ENCODE measurements at places on chromosomes 13 and 19. TPM values are rescaled to one million over a fixed set of nuclear protein-coding genes. Genes with fewer than 3 reads are reported as not detected.

DNA sequence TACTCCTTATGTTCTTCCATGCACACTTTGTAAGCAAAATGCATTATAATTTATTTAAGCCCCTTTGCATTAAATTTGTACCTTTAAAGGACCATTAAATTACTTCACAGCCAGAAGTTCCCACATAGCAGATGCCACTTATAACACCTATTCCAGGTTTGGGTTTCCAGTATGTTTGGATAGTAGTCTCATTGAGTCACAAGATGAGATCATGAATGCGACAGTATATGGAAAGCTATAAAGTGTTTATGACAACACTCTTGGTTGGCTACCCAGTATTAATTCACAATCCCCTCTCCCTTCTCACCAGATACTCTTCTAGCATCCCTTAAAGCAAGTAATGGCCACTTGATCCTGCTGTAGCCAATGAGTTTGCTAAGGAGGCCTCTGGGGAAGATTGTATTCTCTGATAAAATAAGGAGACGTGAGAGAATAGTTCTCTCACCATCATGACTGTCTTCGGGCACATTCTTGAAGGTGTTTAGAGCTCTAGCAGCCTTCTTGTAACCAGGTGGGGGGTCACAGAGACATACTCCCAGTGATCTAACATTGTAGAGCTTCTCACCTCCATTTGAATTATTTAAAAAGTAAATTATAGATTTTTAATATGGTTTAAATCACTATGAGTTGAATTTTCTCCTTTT, 2.8 kb upstream of the LHFPL6 start:
- H3K27ac ChIP-seq, result no peak overlapping the region
- H3K4me3 ChIP-seq, result no peak overlapping the region
- no peak for DNase-seq
- H3K4me1 ChIP-seq, result no peaks in the 10 kb centered on the region
- peaks cover 37% of the 10 kb centered on the region for H3K27me3 ChIP-seq
- H3K36me3 ChIP-seq, result no peaks in the 10 kb centered on the region

- H3K36me3 ChIP-seq, result no peaks in the 10 kb centered on the region
- peaks cover 21% of the 10 kb centered on the region for H3K27me3 ChIP-seq
- H3K4me1 ChIP-seq, result no peaks in the 10 kb centered on the region
- no peak overlapping the region for H3K4me3 ChIP-seq
- DNase-seq, result no peak
Observed at GRCh38 chr19:1698636-1699035, 46.2 kb upstream of the TCF3 start.

DNA sequence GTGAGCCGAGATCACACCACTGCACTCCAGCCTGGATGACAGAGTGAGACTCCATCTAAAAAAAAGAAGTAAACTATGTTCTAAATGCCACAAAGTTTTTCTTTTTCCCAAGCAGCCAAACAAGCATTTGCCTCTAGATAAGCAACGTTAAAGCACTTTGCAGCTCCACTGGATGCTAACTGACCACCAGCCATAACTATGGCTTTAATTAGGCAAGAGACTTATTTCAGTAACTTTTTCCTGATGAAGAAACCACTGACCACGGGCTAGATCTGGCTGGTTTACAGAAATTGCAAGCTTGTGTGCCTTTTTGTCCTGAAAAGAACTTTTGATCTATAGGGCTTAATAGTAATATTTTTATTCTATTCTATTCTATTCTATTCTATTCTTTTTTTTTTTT, 22.1 kb downstream of the CD70 start:
- H3K4me1 ChIP-seq, result no peaks in the 10 kb centered on the region
- H3K4me3 ChIP-seq, result no peak overlapping the region
- H3K27ac ChIP-seq, result no peak overlapping the region
- H3K27me3 ChIP-seq, result no peaks in the 10 kb centered on the region
- no peaks in the 10 kb centered on the region for H3K36me3 ChIP-seq

- no peaks in the 10 kb centered on the region for H3K27me3 ChIP-seq
- no peaks in the 10 kb centered on the region for H3K4me1 ChIP-seq
- H3K27ac ChIP-seq, result no peak overlapping the region
- no peak overlapping the region for H3K4me3 ChIP-seq
- DNase-seq, result no peak
Observed at GRCh38 chr13:99281811-99282263, 23.7 kb upstream of the GPR18 start.

NKPD1 gene
- 0.05 TPM for total RNA-seq

F10 gene
- total RNA-seq, result 16.5 TPM

- DNase-seq, result no peak
- H3K4me1 ChIP-seq, result no peaks in the 10 kb centered on the region
- no peak overlapping the region for H3K4me3 ChIP-seq
- H3K27ac ChIP-seq, result no peak overlapping the region
- no peaks in the 10 kb centered on the region for H3K27me3 ChIP-seq
Observed at GRCh38 chr13:89136678-89137077, 1465.5 kb downstream of the SLITRK5 start.

CD22 gene
- not detected for total RNA-seq

DNA sequence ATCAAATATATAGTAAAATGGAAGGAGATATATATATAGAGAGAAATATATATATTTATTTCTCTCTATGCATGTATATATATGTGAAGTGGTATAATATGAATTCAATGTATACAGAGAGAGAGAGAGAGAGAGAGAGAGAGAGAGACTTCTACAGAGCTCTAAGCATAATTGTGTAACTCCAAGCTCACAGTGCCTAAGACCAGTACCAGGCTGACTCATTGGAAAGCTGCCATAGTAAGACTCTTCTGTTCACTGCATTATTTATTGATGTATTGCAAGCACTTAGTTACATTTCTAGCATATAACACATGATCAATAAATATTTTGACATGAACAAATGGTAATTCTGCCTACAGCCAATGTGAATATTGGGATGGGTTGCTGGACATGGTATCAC, 1734.7 kb downstream of the SLITRK1 start:
- H3K27me3 ChIP-seq, result no peaks in the 10 kb centered on the region
- no peak overlapping the region for H3K27ac ChIP-seq
- H3K36me3 ChIP-seq, result no peaks in the 10 kb centered on the region

IL17D gene
- 0.93 TPM for total RNA-seq

PRSS57 gene
- total RNA-seq, result not detected

GRCh38 chr19:15340086-15340485, 7.7 kb upstream of the BRD4 start:
- H3K36me3 ChIP-seq, result peaks cover 19% of the 10 kb centered on the region
- no peaks in the 10 kb centered on the region for H3K27me3 ChIP-seq
- H3K27ac ChIP-seq, result no peak overlapping the region
- H3K4me3 ChIP-seq, result no peak overlapping the region

GRCh38 chr19:29031216-29031615, 181.7 kb downstream of the UQCRFS1 start:
- no peaks in the 10 kb centered on the region for H3K36me3 ChIP-seq
- no peak for DNase-seq
- H3K4me3 ChIP-seq, result peak overlapping the region; percentile 32

CAPS gene
- 5.1 TPM for total RNA-seq

- DNase-seq, result no peak
- no peak overlapping the region for H3K4me3 ChIP-seq
Observed at GRCh38 chr13:60838581-60838980, 441.6 kb downstream of the TDRD3 start.

- H3K4me1 ChIP-seq, result no peaks in the 10 kb centered on the region
- H3K36me3 ChIP-seq, result peaks cover 90% of the 10 kb centered on the region
- H3K27ac ChIP-seq, result no peak overlapping the region
- no peak for DNase-seq
- no peaks in the 10 kb centered on the region for H3K27me3 ChIP-seq
- H3K4me3 ChIP-seq, result no peak overlapping the region
Observed at GRCh38 chr19:54147676-54148075, 10.1 kb downstream of the CNOT3 start.

USHBP1 gene
- total RNA-seq, result 3.8 TPM

GRCh38 chr13:74218291-74218690, 84.1 kb upstream of the KLF12 start:
- no peak for DNase-seq
- no peaks in the 10 kb centered on the region for H3K27me3 ChIP-seq
- no peaks in the 10 kb centered on the region for H3K4me1 ChIP-seq
- no peak overlapping the region for H3K4me3 ChIP-seq

DNA sequence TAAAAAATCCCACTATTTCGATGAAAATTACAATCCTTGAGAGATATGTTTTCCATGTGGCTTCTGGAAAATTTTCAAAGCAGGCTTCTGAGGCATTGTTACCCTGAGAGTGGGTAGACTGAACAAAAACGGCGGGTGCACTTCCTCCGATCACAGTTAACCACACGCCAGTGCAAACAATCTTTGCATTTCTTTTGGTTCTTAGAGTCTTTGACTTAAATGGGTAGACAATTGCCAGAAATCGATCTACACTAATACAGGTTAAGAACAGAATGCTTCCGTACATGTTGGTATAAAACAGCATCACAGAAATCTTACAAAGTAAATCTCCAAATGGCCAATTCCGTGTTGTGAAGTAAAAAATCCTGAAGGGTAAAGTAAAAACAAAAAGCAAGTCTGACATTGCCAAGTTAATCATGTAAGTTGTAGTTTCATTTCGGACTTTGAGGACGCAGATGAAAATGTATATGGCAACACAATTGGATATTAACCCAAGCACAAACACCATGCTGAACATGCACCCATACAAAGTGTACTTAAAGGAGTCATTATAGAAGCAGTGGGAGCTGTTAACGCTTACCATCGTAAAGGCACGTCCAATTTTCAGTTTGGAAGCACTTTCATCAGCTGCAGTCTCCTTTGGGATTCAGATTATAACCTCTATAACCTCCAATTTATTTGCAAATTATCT, 927 bp downstream of the LPAR6 start:
- no peaks in the 10 kb centered on the region for H3K36me3 ChIP-seq
- peaks cover 2% of the 10 kb centered on the region for H3K4me1 ChIP-seq
- peak overlapping the region; percentile 90 for H3K4me3 ChIP-seq
- H3K27ac ChIP-seq, result peak overlapping the region; percentile 34

EPSTI1 gene
- total RNA-seq, result 33.8 TPM

DNA sequence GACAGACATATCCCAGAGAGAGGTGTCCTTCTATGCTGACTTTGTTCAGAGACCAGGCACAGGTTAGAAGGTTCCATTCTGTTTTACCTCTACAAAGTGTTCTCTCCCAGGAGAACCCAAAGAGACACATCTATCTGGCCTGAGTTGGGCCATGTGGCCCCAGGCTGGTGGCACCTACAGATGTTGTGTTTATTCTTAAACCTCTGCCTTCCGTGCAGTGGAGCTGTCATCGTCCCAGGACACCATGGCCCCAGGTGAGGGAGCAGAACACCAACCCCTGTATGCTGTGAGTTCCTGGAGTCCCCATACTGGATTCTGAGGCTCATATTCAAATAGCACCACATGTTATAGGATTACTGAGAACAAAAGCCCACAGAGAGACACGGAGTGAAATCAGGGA, 3.9 kb downstream of the KIR3DL3 start:
- DNase-seq, result no peak
- H3K27me3 ChIP-seq, result no peaks in the 10 kb centered on the region
- no peaks in the 10 kb centered on the region for H3K36me3 ChIP-seq
- no peaks in the 10 kb centered on the region for H3K4me1 ChIP-seq
- no peak overlapping the region for H3K27ac ChIP-seq
- H3K4me3 ChIP-seq, result no peak overlapping the region

GRCh38 chr19:43983912-43984686, at the start of gene ZNF155:
TSS of gene ZNF155 (plus strand) at chr19:43984188. CDS start at chr19:43988544, 4,356 bp downstream.
- peak; percentile 96 for DNase-seq
- H3K36me3 ChIP-seq, result peaks cover 11% of the 10 kb centered on the region
- H3K27ac ChIP-seq, result no peak within 1 kb of the TSS
- peak within 1 kb of the TSS; percentile 93 for H3K4me3 ChIP-seq
- no peaks in the 10 kb centered on the region for H3K4me1 ChIP-seq
- no peaks in the 10 kb centered on the region for H3K27me3 ChIP-seq

DNA sequence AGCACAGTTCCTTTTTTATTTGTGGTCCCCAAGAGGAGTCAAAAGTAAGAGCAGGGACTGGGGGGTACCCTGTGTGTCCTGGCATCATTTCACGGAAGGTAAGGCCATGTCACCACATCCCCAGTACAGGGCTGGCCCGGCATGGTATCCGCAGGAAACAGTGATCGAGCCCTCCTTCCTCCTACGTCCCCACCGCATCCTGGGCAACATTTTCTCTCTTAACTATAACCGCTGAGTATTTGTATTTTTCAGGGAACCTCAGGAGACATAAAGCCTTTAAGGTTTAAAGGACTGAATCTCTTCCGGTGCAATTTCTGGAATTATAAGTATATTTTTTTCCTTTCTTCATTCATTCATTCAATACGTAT, 13.6 kb upstream of the LATS2 start:
- no peaks in the 10 kb centered on the region for H3K36me3 ChIP-seq
- peak overlapping the region; percentile 71 for H3K4me3 ChIP-seq
- peaks cover 5% of the 10 kb centered on the region for H3K27me3 ChIP-seq
- H3K4me1 ChIP-seq, result peaks cover 4% of the 10 kb centered on the region
- H3K27ac ChIP-seq, result peak overlapping the region; percentile 57

DNA sequence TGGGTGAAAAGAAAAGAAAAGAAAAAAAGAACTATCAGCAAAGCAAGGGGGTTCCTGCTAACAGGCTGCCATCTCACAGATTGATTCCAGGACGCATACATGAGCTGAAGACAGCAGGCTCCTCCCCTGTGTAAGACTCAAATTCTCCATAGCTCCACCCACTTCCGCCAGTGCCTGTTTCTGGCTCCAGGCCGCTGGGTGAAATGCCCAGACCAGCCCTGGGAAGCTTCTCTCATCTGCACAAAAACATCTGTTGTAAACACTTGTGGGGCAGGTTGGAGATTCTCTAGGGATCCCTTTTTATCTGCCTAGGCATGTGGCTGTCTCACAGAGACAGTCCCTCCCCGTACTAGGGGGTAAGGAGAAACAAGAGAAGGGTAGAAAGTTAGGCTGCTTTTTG, 1054.4 kb upstream of the SPRY2 start:
- H3K27me3 ChIP-seq, result no peaks in the 10 kb centered on the region
- H3K27ac ChIP-seq, result no peak overlapping the region
- H3K4me1 ChIP-seq, result peaks cover 7% of the 10 kb centered on the region
- H3K36me3 ChIP-seq, result no peaks in the 10 kb centered on the region

- peak; percentile 73 for DNase-seq
- H3K36me3 ChIP-seq, result peaks cover 4% of the 10 kb centered on the region
- H3K27ac ChIP-seq, result no peak overlapping the region
- no peak overlapping the region for H3K4me3 ChIP-seq
- no peaks in the 10 kb centered on the region for H3K27me3 ChIP-seq
Observed at GRCh38 chr13:97631158-97631557, 197.2 kb downstream of the RAP2A start.

- H3K36me3 ChIP-seq, result peaks cover 17% of the 10 kb centered on the region
- no peaks in the 10 kb centered on the region for H3K27me3 ChIP-seq
- no peak overlapping the region for H3K27ac ChIP-seq
- H3K4me1 ChIP-seq, result no peaks in the 10 kb centered on the region
Observed at GRCh38 chr19:12090807-12091206, 26.3 kb downstream of the ZNF844 start.

LGALS14 gene
- total RNA-seq, result 0.77 TPM

DNA sequence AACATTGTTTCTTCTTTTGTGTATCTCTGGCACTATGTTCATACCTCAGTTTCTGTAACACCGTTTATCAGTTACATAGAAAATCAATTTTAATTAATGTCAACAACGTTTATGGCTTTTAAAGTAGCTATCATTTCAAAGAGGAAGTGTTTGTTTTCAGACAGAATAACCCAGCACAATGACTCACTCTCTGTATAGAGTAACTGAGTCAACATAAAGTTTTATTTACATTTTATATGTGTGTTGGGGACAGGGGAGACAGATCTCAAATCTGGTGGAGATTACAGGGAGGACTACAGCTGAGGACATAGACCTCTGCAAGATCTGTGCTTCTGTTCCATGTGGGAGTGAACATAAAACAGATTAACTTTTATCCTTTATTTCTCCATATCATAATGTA, 2590.1 kb downstream of the PCDH9 start:
- DNase-seq, result no peak
- no peaks in the 10 kb centered on the region for H3K27me3 ChIP-seq
- H3K36me3 ChIP-seq, result no peaks in the 10 kb centered on the region
- H3K27ac ChIP-seq, result no peak overlapping the region

GRCh38 chr13:108830916-108831315, 201.5 kb downstream of the MYO16 start:
- no peak overlapping the region for H3K4me3 ChIP-seq
- H3K27ac ChIP-seq, result no peak overlapping the region
- H3K27me3 ChIP-seq, result no peaks in the 10 kb centered on the region
- no peaks in the 10 kb centered on the region for H3K36me3 ChIP-seq

Measured in endodermal cell (in vitro differentiated cells).